ENCODE measurements at places on chromosomes 2 and 18. TPM values are rescaled to one million over a fixed set of nuclear protein-coding genes. Genes with fewer than 3 reads are reported as not detected.

HOXD4 gene
- not detected for total RNA-seq

NDC80 gene
- total RNA-seq, result 82.2 TPM

COLEC12 gene
- not detected for total RNA-seq

IGFBP5 gene
- total RNA-seq, result not detected

SLC8A1 gene
- 0.34 TPM for total RNA-seq

MEP1B gene
- total RNA-seq, result not detected

LDAH gene
- total RNA-seq, result 26.2 TPM

Data from activated CD8-positive, alpha-beta T cell treated with anti-CD3 and anti-CD28 coated beads for 36 hours (primary cell).